ENCODE measurements at places on chromosomes 3 and 15. TPM values are rescaled to one million over a fixed set of nuclear protein-coding genes. Genes with fewer than 3 reads are reported as not detected.
A peak's percentile ranks its signal among the peaks of the same experiment; 100 is the strongest.

Gene ZIC1
- total RNA-seq: 0.77 TPM

Gene C3orf20
- total RNA-seq: 0.19 TPM

Gene GOLGA8G
- not detected for total RNA-seq

GRCh38 chr3:117217760-117218316 lies 508.3 kb downstream of the TUSC7 start:
- H3K36me3 ChIP-seq: no peaks in the 10 kb centered on the region
- no peak overlapping the region for H3K27ac ChIP-seq
- no peak for DNase-seq
- H3K4me1 ChIP-seq: peaks cover 18% of the 10 kb centered on the region
- H3K27me3 ChIP-seq: no peaks in the 10 kb centered on the region
- H3K4me3 ChIP-seq: no peak overlapping the region

DNA sequence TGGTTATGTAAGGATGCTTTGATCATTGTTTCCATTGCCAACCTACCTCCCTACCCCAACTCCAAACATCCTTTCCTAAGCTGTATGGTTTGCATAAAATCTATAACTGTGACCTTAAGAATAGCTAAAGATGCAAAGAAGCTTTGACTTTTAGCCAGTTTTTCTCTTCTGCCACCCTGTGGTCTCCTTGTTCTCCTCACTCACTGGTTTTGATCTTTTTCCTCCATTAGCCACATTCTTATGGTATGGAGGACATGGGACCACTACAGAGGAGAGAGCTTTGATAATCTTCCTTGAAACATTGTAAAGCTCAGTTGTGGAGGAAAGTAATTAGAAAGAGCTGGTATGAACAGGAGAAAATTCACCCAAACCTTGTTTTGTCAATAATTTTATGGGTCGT lies 115.9 kb downstream of the NEK11 start:
- no peak for DNase-seq
- H3K4me1 ChIP-seq: peaks cover 3% of the 10 kb centered on the region
- no peak overlapping the region for H3K27ac ChIP-seq

DNA sequence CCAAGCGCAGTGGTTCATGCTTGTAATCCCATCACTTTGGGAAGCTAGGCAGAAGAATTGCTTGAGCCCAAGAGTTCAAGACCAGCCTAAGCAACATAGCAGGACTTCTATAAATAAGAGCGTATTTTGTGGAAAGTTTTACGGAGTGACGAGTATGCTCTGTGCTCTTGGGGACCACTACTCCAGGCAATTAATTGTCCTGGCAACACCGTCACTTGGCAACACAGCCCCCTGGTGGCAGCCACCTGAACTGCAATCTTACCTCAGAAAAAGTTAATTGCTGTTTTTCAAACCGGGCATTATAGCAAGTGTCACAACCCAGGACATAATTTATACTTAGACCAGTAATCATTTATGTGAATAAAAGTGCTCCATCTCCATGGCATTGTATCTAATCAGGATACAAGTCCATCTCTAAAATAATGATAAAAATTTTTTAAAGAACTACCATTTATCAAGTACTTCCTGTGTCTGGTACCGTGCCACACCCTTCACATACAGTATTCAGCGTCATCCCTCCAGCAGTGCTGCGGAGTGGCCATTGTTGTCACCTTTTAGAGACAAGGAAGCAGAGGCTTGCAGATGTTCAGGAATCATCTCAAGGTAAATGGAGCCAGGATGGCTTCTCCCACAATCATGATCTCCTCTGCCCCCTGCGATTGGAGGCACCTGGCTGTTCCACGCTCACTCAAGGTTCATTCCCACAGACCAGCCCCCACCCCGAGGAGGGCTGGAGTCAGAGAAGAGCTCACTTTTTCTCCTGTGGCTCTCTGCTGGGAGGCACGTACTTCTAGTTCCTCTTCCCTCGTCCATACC lies 34.5 kb downstream of the PLA2G4D start:
- H3K4me1 ChIP-seq: peaks cover 2% of the 10 kb centered on the region
- no peak overlapping the region for H3K4me3 ChIP-seq
- peaks cover 33% of the 10 kb centered on the region for H3K27me3 ChIP-seq
- no peak overlapping the region for H3K27ac ChIP-seq
- peak; percentile 59 for DNase-seq
- H3K36me3 ChIP-seq: no peaks in the 10 kb centered on the region

GRCh38 chr15:29102911-29103823 lies 166.5 kb downstream of the NSMCE3 start:
- no peaks in the 10 kb centered on the region for H3K27me3 ChIP-seq
- H3K36me3 ChIP-seq: peaks cover 9% of the 10 kb centered on the region
- DNase-seq: no peak
- peak overlapping the region; percentile 71 for H3K27ac ChIP-seq
- no peaks in the 10 kb centered on the region for H3K4me1 ChIP-seq
